ENCODE measurements at places on chromosomes 1 and 21. TPM values are rescaled to one million over a fixed set of nuclear protein-coding genes. Genes with fewer than 3 reads are reported as not detected.

B3GALT5 gene
- total RNA-seq, result 0.08 TPM

RSPO1 gene
- 0.08 TPM for total RNA-seq

STYXL2 gene
- total RNA-seq, result 0.72 TPM

CR1L gene
- total RNA-seq, result not detected

LRRC39 gene
- not detected for total RNA-seq

LACTBL1 gene
- not detected for total RNA-seq

PDZK1 gene
- 0.72 TPM for total RNA-seq

ACKR1 gene
- total RNA-seq, result 0.64 TPM

PLEKHA6 gene
- total RNA-seq, result 3.7 TPM

NBPF6 gene
- total RNA-seq, result not detected

CFAP57 gene
- not detected for total RNA-seq

GLIS1 gene
- 1.8 TPM for total RNA-seq

C8A gene
- not detected for total RNA-seq

TNN gene
- not detected for total RNA-seq

ATAD3C gene
- 0.13 TPM for total RNA-seq

GFI1 gene
- total RNA-seq, result 0.52 TPM

TMPRSS15 gene
- total RNA-seq, result not detected

RGS1 gene
- total RNA-seq, result not detected

RNU1-2 gene
- total RNA-seq, result under 0.01 TPM

AMY1B gene
- not detected for total RNA-seq

RPE65 gene
- total RNA-seq, result 0.32 TPM

NGF gene
- total RNA-seq, result 1.2 TPM

VWA5B1 gene
- not detected for total RNA-seq

OR10J1 gene
- not detected for total RNA-seq

IL22RA1 gene
- not detected for total RNA-seq

FALEC gene
- total RNA-seq, result not detected

SFPQ gene
- total RNA-seq, result 138 TPM

RAB7B gene
- total RNA-seq, result 1.8 TPM

CELA3A gene
- total RNA-seq, result 0.56 TPM
